GM12892 (cell line): ENCODE measurements at places on chromosomes 7 and 10.

DNA sequence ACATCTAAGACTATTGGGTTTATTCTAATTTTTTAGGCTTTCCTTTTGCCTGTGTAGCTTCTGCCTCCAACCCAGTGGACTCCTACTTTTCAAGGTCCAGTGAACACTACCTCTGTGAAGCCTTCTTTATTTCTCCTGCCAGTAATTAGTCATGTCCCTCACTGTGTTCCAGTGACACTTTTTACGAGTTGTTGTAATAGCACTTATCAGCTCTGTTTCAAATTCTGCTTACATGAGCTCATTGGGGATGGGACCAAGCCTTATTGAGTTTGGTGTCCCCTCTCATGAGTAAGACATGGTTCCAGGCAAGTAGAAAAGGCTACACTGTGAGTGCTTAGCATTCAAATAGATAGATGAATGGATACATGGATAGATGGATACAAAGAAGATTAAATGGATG lies 184.6 kb downstream of the HIBADH start:
- DNase-seq = no peak

DNA sequence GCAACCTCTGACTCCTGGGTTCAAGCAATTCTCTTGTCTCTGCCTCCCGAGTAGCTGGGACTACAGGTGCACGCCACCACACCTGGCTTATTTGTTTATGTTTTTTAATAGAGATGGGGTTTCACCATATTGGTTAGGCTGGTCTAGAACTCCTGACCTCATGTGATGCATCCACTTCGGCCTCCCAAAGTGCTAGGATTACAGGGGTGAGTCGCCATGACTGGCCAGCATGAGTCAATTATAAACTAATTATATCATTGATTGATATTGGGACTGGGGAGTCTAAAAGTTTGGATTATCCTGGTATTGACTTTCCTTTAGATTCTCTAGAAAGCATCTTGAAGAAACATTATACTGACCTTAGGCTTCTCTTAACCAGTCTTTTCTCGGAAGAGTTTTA lies 73.9 kb upstream of the CCNY start:
- no peak for DNase-seq

DNA sequence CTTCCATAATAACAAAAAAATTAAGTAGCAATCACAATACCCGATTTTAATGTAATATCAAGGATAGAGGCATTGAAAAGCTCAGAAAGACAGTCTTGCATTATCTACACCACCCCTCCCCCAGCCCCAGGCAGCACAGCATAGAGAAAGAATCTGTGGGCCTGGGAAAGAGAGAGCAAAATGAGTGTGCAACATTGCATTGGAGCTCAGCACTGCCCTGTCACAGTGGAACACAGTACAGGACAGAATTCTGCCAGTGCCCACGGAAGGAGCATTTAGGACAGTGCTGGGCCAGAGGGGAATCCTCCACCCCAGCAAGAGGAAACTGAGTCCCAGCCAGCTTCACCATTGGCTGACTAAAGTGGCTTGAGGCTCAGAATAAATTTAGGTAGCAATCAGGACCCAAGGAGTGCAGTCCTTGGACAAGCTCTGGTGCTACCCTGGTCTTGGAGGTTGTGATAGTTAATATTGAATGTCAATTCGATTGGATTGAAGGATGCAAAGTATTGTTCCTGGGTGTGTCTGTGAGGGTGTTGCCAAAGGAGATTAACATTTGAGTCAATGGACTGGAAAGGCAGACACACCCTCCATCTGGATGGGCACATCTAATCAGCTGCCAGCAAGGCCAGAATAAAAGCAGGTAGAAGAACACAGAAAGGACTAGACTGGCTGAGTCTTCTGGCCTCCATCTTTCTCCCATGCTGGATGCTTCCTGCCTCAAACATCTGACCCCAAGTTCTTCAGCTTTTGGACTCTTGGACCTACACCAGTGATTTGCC lies 234.4 kb downstream of the ANK3 start:
- no peak for DNase-seq

GRCh38 chr7:16926283-16926682 lies 44.5 kb upstream of the AGR3 start:
- no peak for DNase-seq

DNA sequence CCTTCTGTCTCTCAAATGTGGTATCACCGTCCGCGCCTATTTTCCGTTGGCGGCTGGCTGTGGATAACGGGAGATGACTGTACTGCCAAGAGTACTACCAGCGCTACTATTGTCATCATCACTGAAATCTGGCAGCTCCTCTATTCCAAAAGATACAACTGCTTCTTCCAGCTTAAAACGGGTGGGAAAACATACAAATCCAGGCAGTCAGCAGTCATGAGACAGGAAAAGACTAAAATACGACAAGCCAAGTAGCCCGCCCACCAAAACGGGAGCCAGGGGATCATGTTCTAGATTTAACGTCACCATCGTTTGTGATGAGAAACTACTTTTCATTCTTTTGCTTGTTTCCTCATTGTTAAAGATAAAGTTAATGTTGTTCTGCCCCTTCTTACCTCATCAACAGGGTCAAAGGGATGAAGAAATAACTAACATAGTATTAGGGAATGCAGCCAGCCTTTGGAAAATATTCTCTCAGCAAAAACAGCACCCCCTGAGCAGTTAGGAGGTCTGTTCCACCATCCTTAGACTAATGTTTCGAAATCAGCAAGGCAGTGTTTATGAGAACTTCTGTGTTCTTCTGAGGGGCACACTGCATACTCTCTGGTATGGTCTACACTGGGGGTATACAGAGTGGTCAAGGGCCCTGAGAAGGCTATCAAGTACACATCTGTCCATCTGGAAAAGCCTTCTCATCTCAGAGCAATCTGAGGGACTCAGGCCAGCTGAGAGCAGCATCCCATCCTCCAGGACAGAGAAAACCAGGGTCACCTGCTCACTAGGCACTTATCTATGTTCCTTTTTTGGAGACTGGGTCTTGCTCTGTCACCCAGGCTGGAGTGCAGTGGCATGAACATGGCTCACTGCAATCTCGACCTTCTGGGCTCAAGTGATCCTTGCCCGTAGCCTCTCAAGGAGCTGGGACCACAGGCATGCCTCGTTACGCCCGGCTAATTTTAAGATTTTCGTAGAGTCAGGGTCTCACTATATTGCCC lies 47.5 kb downstream of the GNA12 start:
- no peak for DNase-seq

DNA sequence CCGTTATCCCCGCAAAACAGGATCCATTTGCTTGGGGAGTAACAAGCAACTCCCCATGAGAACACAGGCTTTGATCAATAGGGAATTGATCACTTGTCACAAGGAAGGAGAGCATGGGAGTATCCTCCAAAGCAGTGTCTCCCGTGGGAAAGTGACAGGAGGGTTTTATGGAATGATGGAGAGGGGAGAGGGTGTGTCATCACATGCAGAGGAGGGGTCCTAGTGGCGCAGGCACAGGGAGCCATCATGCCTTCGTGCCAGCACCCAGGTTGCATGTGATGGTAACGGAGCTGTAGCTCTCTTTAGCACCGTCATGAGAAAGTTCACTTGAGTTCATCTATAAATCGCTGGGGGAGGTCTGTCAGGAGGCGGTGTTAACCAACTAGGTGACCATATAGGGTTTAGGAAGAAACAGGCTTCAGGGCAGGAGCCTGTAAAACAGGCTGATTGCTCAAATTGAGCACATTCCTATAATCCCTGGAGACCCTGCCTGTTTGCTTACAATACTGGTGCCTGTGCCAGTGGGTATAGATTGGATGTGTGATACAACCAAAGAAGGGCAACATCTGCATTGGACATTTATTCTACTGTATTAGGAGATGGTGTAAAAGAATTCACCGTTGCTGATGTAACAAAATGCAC lies 428.5 kb downstream of the GALNT17 start:
- no peak for DNase-seq

DNA sequence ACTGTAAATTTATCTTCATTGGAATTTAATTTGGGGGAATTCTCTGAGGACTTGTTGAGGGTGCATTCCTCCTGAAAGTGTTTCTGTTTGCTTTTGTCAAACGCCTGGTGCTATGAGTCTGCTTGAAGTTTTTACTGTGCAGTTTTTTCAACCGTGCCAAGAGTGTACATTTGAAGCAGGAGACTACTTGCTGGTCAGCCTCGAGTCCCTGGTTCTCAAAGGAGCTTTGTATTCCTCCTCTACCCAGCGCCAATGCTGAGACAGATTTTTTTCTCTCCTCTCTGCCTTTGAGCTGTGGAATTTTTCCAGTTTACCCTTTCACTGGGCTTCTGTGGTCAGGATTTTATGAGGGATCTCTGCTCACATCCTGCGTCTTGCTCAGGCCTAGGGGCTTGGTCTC lies 62.1 kb downstream of the NPY start:
- DNase-seq = no peak

GRCh38 chr10:10314626-10315025 lies 703.0 kb upstream of the CELF2 start:
- no peak for DNase-seq

- no peak for DNase-seq
Measured at GRCh38 chr10:7826971-7827370, 8.7 kb downstream of the TAF3 start.

GRCh38 chr7:3540456-3541220 lies 239.6 kb downstream of the SDK1 start:
- no peak for DNase-seq

DNA sequence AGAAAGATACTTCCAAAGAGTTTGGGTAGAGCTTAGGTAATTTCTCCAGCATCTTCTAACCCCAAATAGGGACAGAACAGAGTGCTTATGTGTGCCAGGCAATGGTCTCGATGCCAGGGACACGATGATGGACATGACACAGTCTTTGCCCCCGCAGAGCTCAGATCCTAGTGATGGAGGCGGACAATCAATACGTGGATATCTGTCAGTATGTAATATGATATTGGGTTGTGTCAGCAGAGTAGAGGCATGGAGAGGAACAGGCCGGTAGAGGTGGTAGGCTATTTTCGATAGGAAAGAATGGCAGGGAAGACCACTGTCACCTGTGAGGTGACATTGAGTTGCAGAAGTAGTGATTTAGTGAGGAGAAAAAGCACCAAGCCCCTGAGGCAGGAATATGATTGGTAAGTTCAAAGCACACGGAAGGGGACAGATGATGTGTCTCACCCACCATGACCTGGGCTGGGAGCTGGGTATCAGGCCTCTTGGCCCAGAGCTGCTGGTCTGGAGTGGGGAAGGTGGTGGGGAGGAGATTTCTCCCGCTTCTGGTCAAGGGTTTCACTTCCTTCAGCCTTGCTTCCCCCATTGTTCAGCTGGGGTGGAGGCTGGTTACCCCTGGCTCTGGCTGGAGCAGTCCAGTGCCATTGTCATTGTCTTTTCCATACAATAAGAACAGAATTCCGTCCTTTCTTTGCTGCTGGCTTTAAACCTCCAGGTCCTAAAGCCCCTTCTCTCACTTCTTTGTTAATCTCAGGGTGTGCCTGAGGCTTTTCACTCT lies 36.0 kb upstream of the SRGN start:
- DNase-seq = no peak

- no peak for DNase-seq
Measured at GRCh38 chr7:2143981-2144595, 88.7 kb downstream of the MAD1L1 start.

DNA sequence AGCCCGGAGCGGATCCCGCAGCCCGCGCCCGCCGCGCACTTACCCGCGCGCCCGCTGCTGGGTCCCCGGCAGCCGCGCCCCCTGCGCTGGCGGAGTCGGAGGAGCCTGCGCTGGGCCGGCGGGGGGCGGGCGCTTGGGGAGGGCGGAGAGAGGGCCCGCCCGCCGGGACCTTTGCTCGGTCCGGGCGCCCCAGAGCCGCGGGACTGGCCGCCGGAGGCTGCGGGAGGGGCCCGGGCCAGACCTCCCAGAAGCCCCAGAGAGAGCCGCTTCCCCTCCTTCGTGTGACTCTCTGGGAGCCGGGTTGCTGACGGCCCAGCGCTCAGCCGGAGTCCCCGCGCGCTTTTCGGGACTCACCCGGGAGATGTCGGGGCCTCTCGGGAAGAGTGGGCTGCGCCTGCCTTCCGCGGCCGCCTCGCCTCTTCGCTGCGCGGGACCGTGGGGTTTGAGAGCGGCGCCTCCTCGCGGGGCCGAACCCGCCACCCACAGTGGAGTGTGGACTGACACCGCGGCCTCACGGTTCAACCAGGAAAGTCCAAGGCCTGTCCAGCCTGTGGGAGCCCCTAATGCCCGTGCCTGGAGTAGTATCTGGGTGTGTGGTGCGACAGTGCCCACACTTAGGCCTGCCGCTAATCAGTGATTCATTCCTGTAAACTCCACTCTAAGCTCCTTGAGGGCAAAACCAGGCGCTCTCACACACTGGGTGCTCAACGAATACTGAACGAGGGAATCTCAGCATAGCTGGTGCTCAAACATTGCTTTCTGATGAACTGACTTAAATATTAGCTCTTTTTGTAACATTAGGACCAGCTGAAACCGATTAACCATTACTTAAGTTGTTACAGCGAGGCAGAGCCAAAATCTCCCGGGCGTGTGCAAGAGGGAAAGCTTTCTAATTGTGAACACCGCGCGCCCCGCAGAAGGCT lies at the start of gene GSDME:
GSDME (minus strand) TSS at position 112 of the 923 bp plus-strand sequence. CDS start 7,690 bp downstream, outside the sequence.
- peak; percentile 53 for DNase-seq

GRCh38 chr10:5873515-5873995 lies 16.1 kb downstream of the ANKRD16 start:
- DNase-seq = peak; percentile 63

DNA sequence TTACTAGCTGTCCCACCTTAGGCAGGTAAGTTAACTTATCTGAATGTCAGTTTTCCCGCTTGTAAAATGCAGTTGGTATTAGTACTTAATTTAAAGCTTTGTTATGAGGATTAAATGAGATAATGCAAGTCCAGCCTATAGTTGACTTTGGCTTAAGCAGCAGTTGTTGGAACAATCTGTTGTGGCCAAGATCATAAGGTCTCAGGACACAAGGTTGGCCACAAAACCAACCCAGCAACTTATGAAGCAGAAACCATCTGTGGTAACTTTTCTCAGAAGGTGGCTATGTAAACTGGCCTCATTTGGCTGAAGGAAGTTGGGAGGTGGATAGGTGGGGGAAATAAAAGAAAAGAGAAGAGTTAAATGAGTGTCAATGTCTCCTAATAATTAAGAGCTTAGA lies 29.4 kb downstream of the ENTPD1 start:
- no peak for DNase-seq

DNA sequence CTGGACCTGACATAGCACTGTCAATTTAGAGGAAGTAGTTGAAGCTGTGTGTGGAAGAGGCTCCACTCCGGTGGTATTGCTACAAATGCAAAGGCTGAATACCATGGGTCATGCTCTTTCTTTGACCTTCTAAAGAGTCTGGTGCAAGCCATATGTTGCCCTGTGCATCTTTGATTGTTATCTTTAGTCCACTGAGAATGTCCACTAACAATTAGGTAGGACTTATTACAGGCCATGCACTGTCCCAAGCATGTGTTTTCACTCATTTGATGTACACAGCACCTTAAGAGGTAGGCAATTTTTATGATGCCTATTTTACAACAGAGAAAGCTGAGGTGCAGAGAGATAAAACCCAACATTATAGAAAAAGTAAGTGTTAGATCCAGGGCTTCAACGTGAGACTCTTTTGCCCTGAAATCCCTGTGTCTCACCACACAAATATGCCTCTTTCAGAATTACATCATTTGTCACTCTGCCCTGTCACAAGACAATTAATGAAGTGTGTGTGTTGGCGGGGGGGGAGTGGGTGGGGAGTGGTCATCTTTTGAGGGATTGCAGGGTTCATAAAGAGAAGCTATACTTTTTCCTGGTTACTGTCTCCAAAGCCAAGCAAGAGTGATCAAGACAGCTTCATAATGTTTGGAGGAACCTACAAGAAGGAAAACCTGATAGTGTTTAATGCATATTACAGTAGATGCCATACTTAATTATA lies 637.6 kb upstream of the IGFBP3 start:
- no peak for DNase-seq

- DNase-seq = no peak
Measured at GRCh38 chr10:122273966-122274545, 3.0 kb downstream of the BTBD16 start.

GRCh38 chr7:128139406-128139805 lies 101.7 kb upstream of the LEP start:
- no peak for DNase-seq

GRCh38 chr10:64096941-64097340 lies 575.7 kb downstream of the REEP3 start:
- no peak for DNase-seq
